ENCODE measurements at places on chromosomes 3 and 15.

GRCh38 chr3:185661772-185662171 lies 75.7 kb downstream of the SENP2 start:
- no peak for DNase-seq

DNA sequence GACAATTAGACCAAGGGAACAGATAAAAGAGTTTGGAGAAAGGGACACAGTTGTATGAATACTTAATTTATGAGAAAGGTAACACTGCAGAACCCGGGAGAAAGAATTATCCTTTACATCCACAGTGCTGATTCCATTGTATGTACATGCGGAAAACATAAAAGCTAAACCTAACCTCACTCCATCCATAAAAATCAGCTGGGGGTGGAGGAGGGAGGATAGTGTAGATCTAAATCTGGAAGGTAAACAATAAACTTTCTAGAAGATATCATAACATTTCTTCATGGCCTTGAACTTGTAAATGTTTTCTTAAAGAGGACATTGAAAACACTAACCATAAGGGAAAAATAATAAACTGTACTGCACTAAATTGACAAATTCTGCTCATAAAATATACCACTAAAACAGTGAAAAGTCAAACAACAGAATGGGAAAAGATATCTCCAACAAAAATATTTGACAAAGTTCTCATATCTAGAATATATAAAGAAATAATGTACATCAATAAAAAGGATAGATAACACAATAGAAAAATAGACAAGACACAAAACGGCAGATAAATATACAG lies 220.5 kb downstream of the DPH6 start:
- DNase-seq = no peak

- no peak for DNase-seq
Observed at GRCh38 chr3:38578551-38578950, 70.9 kb downstream of the SCN5A start.

GRCh38 chr3:46972396-46972795 lies 4.1 kb downstream of the CCDC12 start:
- DNase-seq = no peak

- DNase-seq = peak; percentile 93
Observed at GRCh38 chr3:13479582-13480339, at the start of gene HDAC11. HDAC11 (plus strand) TSS chr3:13480306; CDS start chr3:13480348, 42 bp downstream.

- DNase-seq = no peak
Observed at GRCh38 chr3:184229394-184230080, at the start of gene VWA5B2. VWA5B2 (plus strand) TSS chr3:184229585; CDS start chr3:184230529, 944 bp downstream.

DNA sequence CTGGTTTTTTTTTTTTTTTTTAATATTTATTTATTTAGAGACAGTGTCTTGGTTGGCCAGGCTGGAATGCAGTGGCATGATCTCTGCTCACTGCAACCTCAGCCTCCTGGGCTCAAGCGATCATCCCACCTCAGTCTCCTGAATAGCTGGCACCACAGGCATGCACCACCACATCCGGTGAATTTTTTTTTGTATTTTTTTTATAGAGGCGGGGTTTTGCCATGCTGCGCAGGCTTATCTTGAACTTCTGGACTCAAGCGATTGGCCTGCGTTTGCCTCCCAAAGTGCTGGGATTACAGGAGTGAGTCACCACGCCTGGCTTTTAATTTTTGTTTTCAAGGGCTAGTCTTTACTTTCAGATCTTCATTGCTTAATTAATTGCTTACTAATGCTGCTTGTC lies 13.1 kb downstream of the PCCB start:
- DNase-seq = no peak

DNA sequence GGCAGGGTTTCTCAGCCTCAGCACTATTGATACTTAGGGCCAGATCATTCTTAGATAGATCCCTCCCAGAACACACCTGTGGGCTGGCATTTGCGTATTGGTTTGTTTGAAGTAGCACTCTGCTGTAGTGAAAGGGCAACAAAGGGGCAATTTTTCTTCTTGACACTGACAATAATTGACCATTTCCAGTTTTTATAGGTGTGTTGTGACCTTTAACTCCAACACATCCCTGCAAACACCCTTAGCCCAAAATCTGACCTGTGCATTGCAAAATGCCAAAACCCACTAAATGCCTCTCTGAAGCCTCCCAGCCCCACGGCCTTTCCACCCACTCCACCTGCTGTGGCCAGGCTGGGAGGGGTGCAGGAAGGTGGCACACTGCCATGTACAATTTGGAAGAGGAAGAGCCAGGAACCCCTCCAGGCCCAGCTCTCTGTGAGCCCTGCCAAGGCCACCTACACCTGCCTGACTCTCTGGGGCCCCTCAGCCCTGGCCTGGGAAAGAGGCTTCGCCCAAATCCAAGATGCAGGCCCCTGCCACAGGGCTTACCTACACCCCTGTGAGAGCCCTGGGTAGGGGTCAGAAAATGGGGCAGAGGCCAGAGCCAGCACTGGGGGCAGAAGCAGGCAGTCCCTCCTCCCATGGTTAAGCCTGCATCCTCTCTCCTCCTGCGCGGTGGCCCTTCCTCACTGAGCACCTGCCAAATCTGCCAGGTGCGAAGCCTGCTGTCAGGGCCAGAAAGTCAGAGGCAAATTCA lies 9.6 kb upstream of the CYP11A1 start:
- DNase-seq = no peak

- DNase-seq = no peak
Observed at GRCh38 chr3:139309061-139309591, 34.7 kb upstream of the MRPS22 start.

DNA sequence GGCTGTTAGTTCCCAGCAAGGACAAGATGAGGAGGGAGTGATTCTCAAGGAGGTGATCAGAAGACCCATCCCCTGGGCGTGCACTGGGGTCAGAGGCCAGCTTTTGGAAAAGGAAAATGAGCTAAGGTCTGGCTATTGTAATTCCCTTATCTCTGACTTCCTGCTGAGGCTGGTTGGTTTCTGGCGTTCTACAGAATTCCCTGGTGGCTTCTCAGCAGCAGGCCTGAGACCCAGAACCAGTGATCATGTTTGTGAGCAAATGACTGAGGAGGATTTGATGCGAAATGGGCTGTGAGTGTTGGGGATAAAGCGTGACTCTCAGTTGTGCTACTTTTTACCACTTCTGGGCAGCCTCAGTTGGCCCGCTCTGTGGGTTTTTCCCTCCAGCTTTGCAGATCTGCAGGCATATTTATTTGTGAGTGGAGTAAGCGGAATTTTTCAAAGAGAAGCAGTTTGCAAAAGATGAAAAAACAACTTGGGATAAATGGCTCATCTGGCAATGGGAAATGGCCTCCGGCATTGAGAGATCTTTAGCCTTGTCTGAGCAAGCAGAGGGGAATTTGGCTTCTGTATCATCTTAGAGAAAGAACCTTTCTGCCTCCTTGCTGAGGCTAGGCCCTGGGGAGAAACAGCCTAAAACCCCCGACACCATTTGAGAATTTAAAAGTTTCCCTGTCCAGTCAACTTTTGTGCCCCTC lies 102.7 kb downstream of the SLCO3A1 start:
- peak; percentile 34 for DNase-seq

DNA sequence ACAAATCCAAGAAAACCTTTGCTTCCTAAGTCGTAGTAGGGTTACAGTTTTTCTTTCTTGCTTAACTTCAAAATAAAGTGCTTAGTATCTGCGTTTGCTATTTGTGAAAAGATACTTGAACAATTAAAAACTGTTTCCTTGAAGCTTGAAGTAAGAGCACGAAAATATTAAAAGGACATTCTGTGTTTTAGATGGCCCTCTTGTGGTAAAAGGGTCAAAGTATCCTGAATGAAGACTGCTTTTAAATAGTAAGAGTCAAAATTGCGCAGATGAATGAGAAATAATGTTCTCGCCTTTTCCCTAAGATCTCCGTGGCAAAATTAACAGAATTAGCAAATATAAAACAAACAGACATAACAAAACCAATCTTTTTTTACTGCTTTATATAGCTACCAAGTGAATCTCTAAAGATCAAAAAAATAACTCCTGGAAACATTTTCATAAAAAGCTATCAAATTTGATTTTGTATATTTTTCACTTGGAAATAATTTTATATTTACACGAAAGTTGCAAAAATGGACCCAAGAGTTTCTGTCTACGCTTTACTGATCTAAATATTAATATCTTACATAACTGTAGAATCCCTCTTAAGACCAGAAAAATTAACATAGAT lies 175.4 kb downstream of the MBNL1 start:
- peak; percentile 40 for DNase-seq

DNA sequence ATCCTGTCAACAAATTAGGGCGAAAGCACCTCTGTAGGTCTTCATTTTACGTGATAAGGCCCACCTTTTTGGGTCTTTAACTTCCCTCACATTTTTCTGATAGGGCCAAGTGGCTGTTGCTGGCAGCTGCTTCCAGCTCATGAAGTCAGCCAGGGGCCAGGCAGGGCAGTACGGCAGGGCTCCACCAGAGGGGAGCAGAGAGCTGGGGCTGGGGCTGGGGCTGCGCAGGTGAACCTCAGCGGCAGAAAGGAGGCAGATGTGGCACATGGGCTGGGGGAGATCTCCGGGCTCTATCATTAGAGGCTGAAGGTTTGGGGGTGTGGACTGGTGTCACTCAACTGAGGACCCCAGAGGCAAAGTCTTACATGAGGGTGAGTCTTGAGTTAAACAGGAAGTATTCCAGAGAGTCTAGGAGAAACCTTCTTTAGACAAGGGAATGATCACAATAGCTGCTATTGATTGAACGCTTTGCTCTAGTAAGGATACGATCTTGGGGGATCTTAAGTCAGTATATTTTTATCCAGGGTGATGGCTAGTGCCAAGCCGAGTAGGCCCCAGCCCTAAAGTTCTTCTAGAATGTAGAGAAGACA lies 62.8 kb upstream of the MEX3B start:
- DNase-seq = no peak

DNA sequence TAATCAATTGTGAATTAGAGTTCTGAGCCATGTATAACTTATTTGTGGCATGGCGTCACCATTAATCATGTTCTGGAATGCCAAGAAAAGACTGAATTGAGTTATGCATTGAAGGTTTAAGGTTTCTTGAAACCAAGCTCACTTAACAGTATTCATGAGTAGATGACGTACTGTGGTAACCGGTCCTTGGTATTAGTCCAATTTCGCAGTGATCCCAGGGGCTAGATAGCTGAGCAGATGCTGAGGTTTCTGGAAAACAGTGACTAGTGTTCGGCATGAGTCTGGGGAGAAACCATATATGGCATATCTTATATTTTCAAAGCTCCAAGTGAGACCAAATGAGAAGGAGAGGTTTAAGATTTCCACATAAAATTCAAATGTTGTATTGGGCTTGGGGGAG lies 218.3 kb upstream of the LYSMD4 start:
- no peak for DNase-seq

DNA sequence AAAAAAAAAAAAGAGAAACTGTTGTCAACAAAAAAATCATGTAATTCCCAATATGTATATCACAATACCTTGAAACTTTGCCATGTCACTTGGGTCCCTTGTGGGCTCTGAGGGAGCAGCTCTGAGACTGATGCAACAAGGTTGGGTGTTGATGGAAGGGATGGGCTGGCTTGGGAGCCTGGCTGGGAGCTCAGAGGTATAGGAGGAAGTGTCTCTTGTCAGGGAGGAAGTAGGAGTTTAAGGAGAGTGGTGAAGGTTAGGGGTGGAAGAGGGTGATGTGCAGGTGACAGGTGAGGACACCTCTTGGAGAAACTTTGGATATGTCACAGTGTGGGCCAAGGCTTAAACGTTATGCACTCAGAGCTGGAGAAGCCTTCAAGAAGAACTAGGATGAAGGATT lies 2.0 kb upstream of the TM6SF1 start:
- DNase-seq = no peak

DNA sequence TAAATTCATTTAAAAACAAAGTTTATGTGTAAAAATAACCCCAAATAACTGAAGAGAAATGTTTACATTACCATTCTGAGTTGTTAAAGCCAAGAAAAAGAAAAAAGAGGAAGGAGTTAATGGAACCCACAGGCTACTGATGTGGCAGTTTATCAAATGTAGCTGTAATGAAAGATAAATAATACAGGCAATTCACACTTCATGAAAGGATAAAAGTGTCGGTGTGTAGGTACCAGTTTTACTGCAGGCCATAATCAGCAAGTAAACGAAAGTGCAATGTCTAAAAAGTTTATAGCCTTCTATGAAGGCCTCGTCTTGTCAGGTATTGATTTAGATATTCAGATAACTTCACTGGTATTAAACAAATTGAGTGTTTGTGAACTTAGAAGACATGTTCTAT lies 164.6 kb downstream of the DPH6 start:
- DNase-seq = no peak

GRCh38 chr3:155744010-155744625 lies 753 bp downstream of the PLCH1 start:
- DNase-seq = no peak

DNA sequence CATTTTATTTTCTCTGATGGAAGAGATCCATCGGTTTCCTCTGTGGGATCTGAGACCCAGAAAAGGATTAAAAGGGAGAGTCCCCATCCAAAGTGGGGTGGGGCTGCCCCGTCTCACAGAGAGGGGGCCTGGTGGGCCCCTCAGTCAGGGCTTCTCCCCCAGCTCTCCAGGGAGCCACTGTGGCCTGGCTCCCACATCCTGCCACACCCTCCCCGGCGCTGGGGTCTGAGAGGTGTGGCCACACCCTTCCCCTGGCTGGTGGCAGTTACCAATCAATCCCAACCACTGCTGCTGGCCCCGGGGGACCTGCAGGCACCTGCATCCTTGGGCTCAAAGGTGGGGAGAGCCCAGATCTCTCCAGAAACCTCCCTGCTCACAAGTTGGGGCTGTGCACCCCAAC lies 161.8 kb upstream of the IQSEC1 start:
- DNase-seq = no peak

DNA sequence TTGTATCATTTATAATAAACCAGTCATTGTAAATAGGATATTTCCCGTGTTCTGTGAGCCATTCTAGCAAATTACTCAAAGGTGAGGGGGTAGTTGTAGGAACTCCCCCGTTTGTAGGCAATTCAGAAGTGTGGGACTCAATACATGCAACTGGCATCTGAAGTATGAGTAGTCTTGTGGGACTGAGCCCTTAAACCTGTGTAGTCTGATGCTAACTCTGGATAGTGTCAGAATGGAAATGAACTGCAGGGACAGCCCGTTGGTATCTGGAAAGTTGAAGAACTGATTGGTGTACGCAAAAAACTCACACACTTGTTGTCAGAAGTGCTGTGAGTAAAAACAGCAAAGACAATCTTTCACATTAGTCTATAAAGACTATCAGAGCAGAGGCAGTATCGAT lies 32.6 kb downstream of the HERC1 start:
- DNase-seq = no peak

DNA sequence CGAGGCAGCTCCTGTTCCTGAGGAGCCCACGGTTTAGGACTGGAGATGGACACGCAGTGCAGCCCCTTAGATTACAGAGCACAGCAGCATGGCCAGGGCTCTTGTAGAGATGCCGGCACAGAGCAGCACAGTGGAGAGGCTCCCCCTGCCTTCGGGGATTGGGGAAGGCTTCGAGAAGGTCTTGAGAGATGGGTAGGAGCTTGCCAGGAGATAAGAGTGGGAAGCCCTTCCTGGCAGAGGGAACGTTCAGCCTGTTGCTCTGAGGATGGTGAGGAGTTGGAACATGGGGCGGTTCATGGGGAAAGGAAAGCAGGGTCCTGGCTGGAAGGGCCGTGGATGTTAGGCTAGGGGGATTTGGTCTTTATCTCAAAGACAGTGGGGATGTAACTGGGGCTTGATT lies 10.0 kb downstream of the EPB42 start:
- DNase-seq = no peak

GRCh38 chr3:129687586-129688125 lies 81.2 kb upstream of the PLXND1 start:
- no peak for DNase-seq

- no peak for DNase-seq
Observed at GRCh38 chr15:22815766-22816165, 22.7 kb upstream of the NIPA2 start.
